ENCODE measurements at places on chromosomes 3 and 15.

GRCh38 chr3:178982137-178982536, 89.5 kb downstream of the ZMAT3 start:
- no peak for DNase-seq

DNA sequence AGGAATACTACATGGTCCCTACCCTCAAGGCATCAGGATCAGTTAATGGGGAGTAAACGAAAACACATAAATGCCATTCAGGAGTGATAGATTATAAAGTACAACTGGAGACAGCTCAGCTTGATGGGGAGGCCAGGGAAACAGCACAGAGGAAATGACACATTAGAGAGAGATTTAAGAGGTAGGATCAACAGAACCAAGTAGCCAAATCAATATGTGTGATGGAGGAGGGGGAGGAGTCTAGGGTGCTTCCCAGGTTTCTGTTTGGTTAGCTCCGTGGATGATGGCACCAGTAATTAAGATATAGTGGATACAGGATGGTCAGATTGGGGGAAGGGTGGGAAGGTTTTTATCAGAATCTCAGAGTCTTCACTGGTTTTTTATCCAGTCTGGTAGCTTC, 229.5 kb upstream of the ROPN1 start:
- DNase-seq, result no peak

DNA sequence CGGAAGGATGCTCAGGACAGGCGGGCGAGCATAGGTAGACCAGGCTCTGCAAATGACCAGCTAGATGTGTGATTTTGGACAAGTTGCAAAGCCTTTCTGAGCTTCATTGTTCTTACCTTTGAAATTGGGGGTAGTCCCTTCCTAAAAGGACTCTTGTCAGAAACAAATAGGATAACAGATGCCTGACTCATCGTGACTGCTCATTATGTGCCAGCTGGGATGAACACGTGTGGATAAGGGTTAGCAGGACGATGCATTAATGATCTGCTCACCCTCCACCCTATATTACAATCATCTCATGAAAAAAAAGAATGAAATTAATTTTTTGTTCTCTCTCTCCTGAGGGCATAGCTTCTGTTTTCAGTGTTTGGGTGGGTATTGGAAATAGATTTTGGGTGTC, 223.4 kb downstream of the NR2F2 start:
- no peak for DNase-seq

DNA sequence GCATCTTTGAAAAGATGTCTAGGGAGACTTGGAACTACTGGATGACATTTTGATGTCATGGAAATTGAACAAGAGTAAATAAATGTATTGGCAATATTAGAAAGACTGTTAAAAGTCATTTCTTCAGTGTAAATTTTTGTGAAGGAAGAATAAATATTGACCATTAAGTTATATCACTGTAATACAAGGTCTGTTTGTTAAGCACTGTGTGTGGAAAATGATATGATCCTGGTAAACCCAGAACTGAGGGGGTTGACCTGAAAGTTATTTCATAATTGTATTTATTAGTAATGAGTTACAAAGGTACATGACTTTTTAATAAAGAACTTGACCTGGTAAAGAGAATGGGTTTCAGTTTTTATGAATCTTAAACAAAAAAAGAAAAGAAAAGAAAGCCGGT, 106.6 kb downstream of the B3GALNT1 start:
- no peak for DNase-seq

- DNase-seq, result no peak
Measured at GRCh38 chr3:111725706-111726105, 130.6 kb upstream of the ZBED2 start.

GRCh38 chr3:23916152-23916885, 471 bp downstream of the NKIRAS1 start:
- DNase-seq, result peak; percentile 2

- no peak for DNase-seq
Measured at GRCh38 chr3:126994661-126995245, 11.8 kb downstream of the PLXNA1 start.

DNA sequence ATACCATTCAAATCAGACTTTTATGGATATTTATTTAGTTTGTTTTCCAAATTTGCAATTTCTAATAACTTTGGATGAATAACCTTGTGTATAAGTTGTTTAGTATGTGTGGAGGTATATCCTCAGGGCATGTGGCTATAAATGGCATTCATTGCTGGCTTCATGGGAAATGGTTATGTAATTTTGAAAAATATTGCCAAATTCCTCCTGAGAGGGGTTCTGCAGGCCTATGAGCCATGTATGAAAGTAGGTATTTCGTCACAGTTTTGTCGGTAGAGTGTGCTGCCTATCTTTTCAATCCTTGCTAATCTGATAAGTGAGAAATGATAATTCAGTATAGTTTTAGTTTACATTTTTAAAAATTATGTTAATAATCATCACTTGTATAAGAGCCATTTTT, 256.4 kb upstream of the ZNF385D start:
- no peak for DNase-seq

DNA sequence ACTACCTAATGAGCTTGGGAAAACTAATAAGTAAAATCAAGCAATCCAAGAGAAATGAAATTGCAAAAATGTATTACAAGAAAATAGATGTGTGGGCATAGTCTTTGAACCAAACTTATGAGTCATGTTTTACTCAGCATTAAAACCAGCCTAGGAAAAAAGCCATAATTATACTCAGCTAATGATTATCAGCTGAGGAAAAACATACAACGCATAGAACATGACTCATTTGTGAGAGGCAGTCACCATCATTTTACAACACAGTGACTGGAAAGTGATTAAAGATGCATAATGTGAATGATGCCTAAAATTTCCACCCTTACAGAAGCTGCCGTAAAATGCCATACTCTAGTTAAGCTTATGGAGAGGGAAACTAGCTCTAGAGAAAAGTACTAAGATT, 238.0 kb upstream of the EOMES start:
- DNase-seq, result no peak

DNA sequence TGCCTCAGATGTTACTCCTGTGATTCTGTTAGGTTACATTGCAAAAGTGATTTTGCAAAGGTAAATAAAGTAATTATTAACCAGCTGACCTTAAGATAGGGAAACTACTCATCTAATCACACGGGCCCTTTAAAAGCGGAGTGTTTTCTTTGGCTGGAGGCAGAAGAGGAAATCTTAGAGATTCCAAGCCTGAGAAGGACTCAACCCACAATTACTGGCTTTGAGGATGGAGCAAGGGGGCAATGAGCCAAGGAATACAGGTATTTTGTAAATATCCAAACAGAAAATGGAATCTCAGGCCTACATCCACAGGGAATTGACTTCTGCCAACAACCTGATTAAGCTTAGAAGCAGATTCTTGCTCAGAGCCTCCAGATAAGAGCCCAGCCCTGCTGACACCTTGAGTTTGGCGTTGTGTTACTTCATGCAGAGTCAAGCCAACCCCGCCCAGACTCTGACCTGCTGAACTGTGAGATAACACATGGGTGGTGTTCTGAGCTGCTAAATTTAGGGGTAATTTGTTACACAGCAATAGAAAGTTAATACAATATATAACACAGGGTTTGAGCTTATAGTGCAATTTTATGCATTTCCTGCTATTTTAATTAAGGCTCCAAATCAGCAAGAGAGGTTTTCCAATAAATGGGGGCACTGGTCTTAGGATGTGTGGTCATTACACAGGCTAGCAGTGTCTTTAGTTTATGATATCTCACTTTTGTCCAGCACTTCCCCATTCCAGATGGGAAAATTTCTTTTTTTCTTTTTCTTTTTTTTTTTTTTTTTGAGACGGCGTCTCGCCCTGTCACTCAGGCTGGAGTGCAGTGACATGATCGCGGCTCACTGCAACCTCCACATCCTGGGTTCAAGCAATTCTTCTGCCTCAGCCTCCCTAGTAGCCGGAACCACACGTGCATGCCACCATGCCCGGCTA, 19.5 kb downstream of the NFKBIZ start:
- DNase-seq, result no peak

DNA sequence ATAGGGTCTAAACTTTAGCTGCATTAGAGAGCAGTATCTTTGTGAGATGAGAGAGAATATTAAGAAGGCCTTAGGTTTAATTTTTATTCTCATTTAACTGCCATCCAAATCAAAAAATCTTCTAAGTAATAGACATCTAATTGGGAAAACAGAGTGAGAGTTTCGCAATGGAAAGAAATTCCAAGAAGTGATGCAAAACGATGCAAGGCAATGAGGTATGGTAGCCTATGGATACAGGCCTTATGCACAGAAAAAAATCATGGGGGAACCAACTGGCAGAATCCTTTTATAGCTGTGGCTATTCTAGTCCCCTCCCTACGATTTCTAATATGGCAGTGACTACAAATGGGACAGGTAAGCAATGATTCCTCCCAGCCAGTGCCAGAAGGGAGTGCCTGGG, 225.9 kb downstream of the GREM1 start:
- no peak for DNase-seq

GRCh38 chr3:36366308-36366707, 14.0 kb upstream of the STAC start:
- no peak for DNase-seq

- no peak for DNase-seq
Measured at GRCh38 chr15:60275624-60276023, 122.2 kb downstream of the ANXA2 start.

- DNase-seq, result no peak
Measured at GRCh38 chr3:15634671-15635070, 33.1 kb downstream of the BTD start.

- DNase-seq, result no peak
Measured at GRCh38 chr15:57462381-57462780, 86.1 kb downstream of the CGNL1 start.

GRCh38 chr15:62279041-62279440, 114.0 kb upstream of the C2CD4B start:
- DNase-seq, result no peak

DNA sequence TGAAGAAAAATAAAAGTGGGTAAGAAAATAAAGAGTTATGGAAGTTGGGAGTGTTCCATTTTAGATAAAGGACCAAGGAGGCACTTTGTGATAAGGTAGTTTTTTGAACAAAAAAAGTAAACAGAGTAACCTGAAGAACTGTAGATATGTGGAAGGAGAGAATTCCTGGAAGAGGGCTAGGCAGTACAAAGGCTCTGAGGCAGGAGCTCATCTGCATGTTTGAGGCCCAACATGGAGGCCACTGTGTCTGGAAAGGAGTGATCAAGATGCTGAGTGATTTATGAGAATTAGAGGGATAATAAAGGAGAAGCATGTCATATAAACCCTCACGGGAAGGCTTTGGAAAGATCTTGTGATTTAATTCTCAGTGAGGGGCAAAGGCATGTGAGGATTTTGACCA, 126.5 kb downstream of the DTWD1 start:
- no peak for DNase-seq

GRCh38 chr3:55795296-55795695, 308.2 kb upstream of the WNT5A start:
- no peak for DNase-seq

GRCh38 chr3:130677343-130677742, 69.3 kb downstream of the PIK3R4 start:
- no peak for DNase-seq

DNA sequence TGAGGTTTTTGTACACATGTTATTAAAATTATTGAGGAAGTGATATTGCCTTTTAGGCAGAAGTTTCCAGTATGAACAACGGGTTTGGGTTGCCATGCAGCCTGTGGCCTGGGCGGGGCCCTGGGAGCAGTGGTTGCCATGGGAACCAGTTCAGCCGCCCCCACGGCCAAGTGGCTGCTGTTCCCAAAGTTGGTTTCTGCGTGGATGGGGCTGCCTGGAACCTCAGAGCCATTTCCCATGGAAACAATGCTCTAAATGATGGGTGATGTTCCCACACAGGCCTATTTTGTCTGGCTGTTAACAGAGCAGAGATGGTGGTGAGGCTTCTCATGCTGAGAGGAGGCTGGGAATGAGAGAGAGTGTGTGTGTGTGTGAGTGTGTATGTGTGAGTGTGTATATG, 19.5 kb downstream of the MRAS start:
- DNase-seq, result no peak

GRCh38 chr3:66390013-66390412, 110.8 kb downstream of the LRIG1 start:
- no peak for DNase-seq

GRCh38 chr3:155736381-155736780, 8.5 kb downstream of the PLCH1 start:
- DNase-seq, result no peak

DNA sequence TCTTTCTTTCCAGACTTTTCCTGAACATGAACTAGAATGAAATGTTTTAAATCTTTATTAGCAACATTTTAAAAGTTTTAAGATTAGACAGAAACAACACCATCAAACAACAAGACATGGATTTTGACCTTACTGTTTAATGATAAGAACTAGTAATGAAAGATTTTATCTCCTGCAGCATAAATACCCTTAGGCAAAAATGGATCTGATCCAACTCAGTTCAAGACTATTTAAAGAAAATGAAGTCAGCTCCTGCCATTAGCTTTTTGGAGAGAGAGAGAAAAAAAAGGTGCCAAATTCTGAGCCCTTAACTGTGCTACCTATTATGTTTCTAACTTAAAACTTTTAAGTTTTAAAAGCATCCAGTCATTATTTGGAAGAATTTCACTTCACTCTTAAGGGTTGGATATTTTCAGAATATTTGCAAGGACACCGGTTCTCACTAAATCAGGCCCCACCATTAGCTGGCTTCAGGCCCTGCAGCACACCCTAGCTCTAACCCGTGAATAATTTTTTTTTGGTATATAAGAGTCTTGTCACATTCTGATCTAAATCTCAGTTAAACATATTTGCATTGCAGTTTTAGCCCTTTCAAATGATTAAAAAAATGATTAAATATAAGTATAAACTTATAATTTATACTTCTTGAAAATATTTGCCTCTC, 60.0 kb downstream of the NR1I2 start:
- no peak for DNase-seq

- DNase-seq, result peak; percentile 55
Measured at GRCh38 chr3:18556503-18557135, 131.5 kb upstream of the SATB1 start.

DNA sequence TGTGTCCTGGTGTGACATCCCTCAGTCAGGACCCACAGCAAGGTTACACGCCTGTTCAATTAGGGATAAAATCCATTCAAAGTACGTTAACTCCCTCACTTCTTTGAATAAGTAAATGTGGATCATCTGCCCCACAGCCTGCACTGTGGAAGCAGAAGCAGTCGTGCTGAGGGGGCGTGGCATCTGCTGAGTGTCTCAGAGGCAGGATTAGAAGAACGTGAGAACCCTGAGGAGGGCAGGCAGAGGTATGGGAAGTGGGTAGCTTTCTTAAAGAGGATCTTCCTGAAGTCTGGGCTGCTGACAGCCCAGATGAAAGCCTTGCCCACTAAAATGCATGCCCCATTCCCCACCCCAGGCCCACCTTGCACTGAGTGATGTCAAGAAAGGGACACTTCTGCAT, 28.5 kb downstream of the CRABP1 start:
- DNase-seq, result no peak

GRCh38 chr3:16501376-16501775, 12.1 kb downstream of the RFTN1 start:
- no peak for DNase-seq

GRCh38 chr15:31905054-31905453, 125.3 kb upstream of the CHRNA7 start:
- no peak for DNase-seq

- no peak for DNase-seq
Measured at GRCh38 chr3:39249453-39250115, 30.3 kb downstream of the CX3CR1 start.

GRCh38 chr15:95280711-95281110, 1049.3 kb downstream of the MCTP2 start:
- DNase-seq, result no peak

GRCh38 chr3:159233734-159234133, 431.9 kb downstream of the MFSD1 start:
- DNase-seq, result no peak

Measured in activated CD8-positive, alpha-beta memory T cell treated with anti-CD3 and anti-CD28 coated beads for 4 hours (primary cell).